HTR-8/SVneo (cell line): ENCODE measurements at places on chromosomes 11 and 22.
A peak's percentile ranks its signal among the peaks of the same experiment; 100 is the strongest.

GRCh38 chr11:94472916-94473799 is 20.5 kb downstream of the MRE11 start:
- DNase-seq, result no peak

- no peak for DNase-seq
Observed at GRCh38 chr22:22721681-22722354, 77.4 kb downstream of the GGTLC2 start.

DNA sequence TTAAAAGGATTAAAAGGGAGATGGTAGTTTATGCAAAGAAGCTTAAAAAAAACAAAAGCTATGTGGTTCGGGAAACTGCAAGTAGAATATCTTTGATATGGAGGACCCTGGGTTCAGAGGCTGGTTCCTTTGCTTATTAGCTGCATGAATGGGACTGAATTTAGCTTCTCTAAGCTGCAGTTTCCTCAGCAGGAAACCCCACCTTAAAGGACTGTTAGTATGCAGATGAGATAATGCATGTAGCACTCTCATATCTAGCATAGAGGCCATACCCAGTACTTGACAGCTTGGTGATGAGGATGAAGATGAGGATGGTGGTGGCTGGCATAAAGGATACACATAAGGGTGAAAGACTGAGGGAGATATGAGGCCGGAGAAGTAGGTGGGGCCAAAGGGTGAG is 134.6 kb downstream of the RRAS2 start:
- no peak for DNase-seq

- DNase-seq, result no peak
Observed at GRCh38 chr11:70901951-70902521, 350.3 kb downstream of the SHANK2 start.

GRCh38 chr11:33045551-33046255 is 6.3 kb downstream of the TCP11L1 start:
- DNase-seq, result no peak

DNA sequence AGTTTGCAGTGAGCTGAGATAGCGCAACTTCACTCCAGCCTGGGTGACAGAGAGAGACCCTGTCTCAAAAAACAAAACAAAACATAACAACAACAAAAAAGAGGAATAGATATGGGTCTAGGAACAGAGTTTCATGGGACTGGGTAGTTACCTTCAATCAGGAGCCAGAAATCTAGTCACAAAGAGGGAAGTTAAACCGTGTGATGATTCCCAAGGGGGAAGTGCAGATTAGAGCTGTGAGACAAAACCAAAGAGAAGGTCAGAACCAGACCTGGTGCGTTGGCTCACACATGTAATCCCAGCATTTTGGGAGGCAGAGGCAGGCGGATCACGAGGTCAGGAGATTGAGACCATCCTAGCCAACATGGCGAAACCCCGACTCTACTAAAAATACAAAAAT is 42.1 kb upstream of the LARGE1 start:
- DNase-seq, result no peak

DNA sequence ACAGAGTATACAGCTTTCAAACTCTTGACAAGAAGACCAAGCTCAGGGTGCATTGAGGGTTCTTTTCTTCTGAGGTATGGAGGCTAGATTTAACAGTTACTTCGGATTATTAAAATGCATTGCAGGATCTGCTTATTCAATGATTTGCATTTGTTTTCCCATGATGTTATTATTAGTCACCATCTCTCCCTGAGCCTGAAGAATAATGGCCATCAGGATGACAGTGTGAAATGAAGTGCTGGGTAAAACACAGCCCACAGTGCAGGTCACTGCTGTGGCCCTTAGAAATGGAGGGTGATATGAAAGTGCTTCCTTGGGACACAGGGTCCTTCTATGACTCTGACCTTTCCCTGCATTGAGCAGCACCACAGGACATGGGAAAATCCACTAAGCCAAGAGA is 40.0 kb downstream of the TECTA start:
- DNase-seq, result no peak

DNA sequence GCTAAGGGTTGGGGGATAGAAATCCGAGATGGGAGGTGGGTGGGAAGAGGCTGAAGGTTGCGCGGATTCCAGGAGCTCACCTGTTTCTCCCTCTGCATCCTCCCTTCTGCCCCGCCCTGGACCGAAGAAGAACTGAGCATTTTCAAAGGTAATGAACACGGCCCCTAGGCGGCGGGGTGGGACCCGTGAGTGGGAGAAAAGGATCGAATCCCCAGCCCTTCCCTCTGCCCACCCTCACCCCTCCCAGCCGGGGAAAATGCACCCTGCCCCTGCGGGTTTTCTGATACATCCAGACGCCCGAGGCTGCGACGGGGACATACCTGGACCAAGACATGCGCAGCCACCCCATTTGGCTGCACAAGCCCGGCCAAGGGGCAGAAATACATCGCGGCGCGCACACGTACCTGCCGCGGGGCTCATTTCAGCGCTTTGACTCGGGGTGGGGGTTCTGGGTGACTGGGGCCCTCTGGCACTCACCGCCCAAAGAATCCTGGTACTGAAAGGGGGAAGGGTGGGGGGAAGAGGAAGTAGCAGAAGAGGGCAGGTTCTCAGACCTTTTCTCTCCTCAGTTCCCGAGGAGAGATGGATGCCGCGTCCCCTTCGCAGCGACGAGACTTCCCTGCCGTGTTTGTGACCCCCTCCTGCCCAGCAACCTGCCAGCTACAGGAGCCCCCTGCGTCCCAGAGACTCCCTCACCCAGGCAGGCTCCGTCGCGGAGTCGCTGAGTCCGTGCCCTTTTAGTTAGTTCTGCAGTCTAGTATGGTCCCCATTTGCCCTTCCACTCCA is 6.0 kb downstream of the VSIG2 start:
- DNase-seq, result no peak

- DNase-seq, result no peak
Observed at GRCh38 chr11:24734742-24735237, 237.9 kb downstream of the LUZP2 start.

DNA sequence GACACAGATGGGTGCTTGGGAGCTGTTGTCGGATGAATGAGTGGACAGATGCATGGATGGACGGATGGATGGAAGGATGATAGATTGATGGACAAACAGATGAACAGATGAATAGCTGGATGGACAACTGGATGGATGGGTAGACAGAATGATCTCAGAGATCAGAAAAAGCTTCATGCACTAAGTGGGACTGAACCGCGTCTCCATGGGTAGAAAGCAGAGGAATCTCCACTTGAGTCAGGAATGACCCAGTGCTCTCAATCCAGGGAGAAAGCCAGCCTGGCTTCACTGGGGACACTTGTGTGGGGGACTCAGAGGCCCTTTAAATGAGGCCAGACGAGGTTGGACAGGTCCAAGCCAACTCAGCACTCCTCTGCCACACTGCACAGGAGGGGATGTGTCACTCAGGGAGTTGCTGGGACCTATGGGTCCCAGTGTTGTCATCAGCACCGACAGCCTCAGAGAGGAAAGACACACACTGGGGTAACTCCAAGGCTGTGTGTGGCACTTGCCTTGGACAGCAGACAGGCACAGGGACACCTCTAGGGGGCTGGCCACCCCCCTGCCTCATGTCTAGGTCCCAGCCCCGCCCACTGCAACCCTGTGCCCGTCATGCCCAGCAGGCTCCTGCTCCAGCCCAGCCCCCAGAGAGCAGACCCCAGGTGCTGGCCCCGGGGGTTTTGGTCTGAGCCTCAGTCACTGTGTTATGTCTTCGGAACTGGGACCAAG is 5.6 kb downstream of the IGLL5 start:
- no peak for DNase-seq

DNA sequence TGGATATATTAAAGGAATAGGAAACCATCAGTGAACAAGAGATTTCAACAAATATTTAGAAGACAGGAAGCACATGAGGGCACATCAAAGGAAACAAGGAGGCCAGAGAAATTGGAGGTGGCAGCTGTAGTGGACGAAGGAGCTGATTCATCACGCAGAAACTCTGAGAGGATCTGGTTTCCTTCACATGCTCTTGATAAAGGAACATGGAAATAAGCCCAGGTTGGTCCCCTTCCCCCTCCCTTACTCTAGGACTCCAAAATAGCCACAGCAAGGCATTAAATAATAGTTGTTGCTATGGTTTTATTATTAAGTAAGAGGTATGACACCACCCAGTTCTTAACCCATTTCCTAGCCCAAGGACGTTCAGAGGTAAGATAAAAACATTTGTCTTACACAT is 11.3 kb downstream of the IZUMO1R start:
- no peak for DNase-seq

- no peak for DNase-seq
Observed at GRCh38 chr11:35414311-35414710, 5.0 kb downstream of the SLC1A2 start.

DNA sequence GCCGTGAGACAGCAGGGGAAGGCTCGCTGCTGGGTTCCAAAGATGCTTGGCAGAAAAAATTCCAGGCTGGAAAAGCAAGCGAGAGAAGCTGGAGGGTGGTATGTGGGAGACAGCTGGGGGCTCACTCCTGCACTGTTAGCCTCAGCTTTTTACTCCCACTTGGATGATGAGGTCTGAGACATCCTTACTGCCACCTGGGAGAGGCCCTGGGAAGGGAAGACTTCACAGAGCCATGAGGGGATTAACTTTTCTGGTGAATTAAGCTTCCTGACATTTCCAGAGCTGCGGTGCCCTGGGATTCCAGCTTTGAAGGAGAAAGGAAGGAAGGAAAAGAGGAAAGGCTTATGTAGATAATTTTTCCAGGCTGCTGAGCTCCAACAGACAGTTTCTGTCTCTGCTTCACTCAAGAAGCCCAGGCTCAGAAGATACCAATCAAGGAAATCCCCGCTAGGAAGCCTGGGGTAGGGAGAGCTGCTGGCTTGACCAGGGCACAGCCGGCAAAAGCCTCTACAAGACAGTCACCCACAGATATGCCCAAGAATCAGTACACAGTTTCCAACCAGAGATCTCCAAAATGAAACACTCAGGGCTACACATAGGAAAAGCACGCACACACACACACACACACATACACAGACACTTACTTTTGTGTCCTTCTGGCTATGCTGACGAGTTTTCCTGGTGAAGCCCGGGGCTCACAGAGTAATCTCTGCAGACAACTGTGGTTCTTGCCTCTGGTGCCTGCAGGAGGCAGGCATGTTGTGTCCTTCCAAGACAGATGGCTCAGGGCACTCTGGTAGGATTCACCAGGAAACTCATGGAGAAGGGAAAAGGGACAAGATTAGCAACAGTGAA is 907 bp downstream of the MCHR1 start:
- no peak for DNase-seq

DNA sequence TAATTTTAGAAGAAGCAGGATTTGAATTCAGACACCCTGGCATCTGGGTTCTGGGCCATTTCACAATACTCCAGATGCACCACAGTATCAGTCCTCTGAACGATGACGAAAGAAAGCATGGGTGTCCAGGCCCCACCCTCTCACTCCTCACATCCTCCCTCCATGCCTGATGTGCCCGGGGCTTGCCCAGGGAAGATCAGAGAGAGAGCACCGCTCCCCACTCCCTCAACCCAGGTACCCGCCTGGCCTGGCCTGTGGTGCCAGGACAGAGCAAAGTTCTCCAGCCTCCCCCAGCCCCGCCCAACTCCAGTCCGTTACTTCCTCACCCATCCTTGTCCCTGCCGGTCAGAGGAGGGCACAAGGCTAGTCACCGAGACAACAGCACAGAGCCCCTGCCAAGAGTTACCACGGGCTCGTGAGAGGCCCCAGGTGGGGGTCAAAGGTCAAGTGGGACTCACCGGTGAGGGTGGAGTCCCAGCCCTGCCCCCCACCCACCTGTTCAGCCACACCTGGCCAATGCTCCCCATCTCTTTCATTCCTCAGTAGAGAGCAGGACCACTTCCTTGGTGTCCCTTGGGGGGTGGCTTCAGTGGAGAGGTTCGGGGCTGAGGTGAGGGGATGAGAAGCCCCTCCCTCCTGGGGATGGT is 8.1 kb downstream of the BCL9L start:
- no peak for DNase-seq

DNA sequence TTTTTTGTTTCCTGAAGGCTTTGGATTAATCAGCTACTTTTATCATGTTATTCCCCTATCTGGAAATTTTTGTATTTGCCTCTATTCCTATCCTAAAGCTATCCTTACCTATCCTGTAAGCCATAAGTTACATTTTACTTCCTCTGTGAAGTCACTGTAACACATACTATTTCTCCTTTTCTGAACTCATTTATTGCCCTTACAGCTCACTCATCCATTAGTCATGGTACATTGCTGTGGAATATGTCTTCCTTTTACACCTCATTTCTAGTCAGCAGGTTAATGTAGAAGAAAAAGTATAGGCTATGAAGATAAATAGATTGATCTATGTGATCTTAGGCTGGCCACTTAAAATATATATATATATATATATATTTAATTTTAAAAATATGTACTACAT is 28.0 kb downstream of the SWAP70 start:
- no peak for DNase-seq

DNA sequence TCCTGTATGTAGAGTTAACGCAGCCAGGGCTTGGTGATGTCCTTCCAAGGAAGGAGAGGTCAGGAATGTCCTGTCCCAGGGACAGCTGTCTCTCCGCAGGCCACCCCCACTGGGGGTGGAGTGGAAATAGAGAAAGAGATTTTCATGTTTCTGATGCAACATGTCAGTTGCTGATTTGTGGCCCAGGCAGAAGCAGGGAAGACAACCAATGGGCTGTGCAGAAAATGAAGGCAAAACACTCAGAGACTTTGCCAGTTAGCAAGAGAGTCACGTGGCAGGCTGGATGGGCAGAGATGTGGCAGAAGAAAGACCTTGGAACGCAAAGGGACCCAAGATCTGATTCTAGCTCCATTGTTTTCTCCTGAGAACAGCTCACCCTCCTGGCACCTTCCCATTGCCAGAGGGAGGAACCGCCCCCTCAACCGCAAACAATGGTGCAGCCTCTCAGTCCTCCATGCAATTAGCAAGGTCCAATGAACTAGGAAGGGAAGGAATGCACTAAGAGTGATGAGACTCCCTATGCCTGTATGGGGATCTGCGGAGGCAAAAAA is 71.0 kb downstream of the SYN3 start:
- DNase-seq, result peak; percentile 20

DNA sequence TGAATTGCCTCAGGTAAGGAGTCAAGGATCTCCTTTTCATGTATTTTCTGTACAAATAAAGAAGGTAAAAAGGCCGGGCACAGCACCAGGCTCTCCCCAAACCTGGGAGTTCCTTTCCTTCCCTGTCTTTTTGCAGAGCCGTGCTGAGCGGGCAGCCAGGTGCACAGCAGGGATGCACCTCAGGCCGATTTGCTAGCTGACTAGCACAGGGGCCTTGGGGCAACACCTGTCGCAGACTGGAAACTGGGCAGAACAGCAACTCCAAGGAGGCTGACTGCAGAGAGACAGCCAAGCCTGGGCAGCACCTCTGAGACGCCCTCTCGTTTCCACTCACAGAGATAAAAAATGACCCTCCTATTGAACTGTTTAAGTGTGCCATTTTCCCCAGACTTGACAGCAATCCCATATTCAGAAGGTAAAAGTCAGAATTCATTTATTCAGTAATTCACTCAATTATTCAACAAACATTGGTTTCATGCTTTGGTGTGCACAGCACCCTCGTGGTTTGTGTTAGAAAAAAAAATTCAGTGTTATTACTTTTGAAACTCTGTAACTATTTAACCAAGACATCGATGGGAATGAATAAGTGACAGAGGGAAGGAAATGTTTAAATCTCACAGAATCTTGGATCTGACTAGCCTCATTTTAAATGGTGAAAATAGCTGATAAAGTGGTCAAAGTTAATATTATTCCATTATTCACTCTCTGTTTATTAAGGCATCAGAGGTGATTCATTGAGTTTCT is 120.9 kb downstream of the GALNT18 start:
- DNase-seq, result no peak

GRCh38 chr22:30921108-30921507 is 47.5 kb downstream of the MORC2 start:
- no peak for DNase-seq
